Testis (tissue), 5 donors: ENCODE measurements at places on chromosomes 11 and 22. TPM values are rescaled to one million over a fixed set of nuclear protein-coding genes. Genes with fewer than 3 reads are reported as not detected.

TEX12 gene
- 21.8 TPM for polyA plus RNA-seq

SCGB1C1 gene
- polyA plus RNA-seq = not detected

OR10G7 gene
- polyA plus RNA-seq = not detected

GAL3ST3 gene
- polyA plus RNA-seq = 0.84 TPM

OR51B5 gene
- 0.78 TPM for polyA plus RNA-seq

GNAZ gene
- polyA plus RNA-seq = 13.7 TPM

SCO2 gene
- polyA plus RNA-seq = 1.8 TPM

JAM3 gene
- polyA plus RNA-seq = 81.0 TPM

DKK3 gene
- polyA plus RNA-seq = 236 TPM

GLYAT gene
- polyA plus RNA-seq = 1.9 TPM
